ENCODE measurements at places on chromosomes 5 and 9.

DNA sequence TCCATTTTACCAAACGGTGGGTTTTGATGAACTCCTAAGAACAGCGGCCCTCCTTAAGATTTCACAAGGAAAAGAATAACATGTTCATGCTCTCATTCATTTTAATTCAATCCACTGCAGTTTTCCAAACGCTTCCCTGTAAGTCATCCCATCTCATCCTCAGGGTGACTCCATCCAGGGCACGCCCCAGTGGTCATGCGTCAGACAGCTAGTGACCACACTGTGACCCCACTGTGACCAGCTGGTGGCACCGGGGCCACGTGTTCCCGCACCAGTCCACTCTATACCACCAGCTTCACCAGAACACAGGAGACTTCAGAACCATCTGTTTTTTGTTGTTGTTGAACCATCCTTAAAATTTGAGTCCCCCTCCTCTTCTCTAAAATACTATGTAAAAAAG, 14.3 kb downstream of the ATPSCKMT start:
- DNase-seq, result no peak

- no peak for DNase-seq
Observed at GRCh38 chr9:21974722-21975409, 19.3 kb downstream of the CDKN2A start.

GRCh38 chr9:99172124-99173091, 49.3 kb downstream of the ALG2 start:
- DNase-seq, result no peak

DNA sequence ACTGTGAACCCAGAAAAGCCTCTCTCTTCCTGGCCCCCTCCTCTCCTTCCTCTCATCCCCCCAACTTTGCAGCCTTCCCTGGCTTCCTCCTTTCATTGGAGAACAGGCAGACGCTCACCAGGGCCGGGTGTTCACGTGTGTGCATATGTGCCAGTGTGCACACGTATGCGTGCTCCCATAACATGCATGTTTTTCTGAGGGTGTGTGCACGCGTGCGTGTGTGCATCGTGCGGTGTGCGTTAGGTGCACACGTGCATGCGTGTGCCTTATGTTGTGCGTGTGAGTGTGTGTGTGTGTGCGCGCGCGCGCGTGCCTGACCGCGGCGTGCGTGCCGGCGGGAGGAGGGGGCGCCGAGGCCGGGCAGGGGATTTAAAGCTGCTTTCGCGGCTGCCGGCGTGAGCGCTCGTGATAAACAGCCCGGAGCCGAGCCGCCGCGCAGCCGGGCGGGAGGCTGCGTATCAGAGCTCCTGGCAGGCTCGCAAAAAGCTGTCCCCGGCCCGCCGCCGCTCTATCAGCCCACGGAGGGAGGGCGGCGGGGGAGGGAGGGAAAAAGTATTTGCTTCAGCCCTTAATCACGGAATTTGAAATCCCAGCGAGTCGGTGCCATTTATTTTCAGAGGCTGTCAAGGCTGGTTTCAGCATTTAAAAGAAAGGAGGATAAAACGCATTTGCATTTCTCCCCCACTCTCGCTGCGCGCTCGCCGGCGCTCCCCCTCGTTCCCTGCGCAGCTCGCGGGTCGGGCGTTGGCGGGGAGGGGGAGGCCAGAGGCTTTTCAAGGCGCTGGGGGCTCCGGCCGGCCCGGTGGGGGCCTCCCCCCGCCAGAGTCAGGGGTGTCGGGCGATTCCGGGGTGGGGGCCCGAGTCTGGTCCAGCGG, 183.9 kb downstream of the C9orf50 start:
- no peak for DNase-seq

DNA sequence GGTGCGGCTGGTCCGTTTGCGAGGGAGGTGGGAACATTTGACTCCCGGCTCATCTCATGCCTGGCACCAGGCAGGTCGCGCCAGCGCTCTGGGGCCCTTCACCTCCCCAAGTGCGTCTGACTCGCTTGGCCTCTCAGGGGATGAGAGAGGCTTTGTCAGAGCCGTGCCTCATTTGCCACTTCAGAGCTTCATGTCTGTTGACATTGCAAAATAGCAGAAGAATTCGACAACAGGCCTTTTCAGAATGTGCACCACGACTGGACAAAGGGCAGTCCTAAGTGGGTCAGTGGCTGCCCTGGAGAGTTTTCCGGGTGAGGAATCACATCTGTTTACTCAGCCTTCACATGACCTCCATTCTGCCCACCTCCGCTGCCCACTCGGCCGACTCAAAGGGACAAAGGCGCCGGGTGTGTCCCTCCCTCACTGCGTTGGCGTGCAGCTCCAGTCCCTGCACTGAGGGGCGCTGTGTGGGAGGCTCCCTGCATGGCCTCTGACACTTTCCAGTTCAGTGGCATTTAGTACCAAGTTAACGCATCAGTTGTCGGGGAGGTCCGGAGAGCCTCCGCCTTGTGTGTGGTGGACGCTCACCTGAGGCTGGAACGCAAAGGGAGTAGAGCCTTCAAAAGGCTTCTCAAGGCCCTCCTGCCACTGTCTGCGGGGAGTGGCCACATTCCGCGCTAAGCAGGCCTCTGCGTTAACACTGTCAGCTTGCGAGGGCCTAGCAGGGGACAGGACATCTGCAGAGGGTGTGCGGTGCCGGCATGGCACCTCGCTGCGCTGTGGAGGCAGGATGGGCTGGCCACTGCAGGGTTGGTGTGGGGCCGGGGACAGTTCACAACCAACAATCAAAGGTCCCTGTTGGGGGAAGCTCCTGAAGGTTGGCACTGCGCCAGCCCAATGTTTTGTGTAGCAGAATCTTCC, 171.5 kb downstream of the NXNL2 start:
- DNase-seq, result no peak

DNA sequence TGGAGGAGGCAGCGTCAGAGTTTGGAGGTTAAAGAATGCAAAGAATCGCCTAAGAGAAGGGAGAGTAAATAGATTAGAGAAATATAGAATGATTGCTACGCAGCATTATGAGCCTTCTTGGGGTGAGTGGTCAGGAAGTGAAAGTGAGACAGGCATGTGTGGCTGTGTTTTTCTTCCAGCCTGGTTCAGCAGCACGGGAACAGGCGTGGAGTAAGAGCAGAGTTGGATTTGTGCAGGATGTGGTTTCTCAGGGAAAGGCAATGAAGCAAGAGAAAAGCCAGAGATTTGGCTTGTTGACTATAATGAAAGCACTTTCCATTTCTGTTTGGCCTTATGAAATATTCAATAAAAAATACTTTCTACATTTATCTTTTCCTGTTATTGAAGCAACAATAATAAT, 34.3 kb upstream of the FRMD3 start:
- no peak for DNase-seq

All from A549 (cell line).